Astrocyte of the spinal cord (primary cell): ENCODE measurements at places on chromosomes 2 and 18.
A peak's percentile ranks its signal among the peaks of the same experiment; 100 is the strongest.

GRCh38 chr18:42742969-42743368 is 372.5 kb downstream of the RIT2 start:
- no peak for DNase-seq

DNA sequence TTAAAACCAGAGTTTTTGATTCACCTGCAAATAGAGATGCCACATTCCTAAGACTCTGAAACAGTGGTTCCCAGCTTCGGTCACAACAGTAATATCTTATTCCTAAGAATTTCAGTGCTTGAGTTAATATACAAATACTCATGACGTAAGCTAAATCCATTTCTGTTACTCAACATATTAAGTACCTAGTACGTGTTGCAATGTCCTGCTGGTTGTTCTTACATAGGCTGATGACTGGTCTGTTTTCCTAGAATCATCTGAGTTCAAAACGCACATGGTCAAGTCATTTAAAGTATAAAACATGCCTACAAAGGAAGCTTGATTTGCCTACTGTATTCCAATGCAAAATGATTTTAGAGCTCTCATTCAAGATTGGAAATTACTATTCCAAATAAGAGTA is 7.2 kb downstream of the NCL start:
- no peak for DNase-seq

DNA sequence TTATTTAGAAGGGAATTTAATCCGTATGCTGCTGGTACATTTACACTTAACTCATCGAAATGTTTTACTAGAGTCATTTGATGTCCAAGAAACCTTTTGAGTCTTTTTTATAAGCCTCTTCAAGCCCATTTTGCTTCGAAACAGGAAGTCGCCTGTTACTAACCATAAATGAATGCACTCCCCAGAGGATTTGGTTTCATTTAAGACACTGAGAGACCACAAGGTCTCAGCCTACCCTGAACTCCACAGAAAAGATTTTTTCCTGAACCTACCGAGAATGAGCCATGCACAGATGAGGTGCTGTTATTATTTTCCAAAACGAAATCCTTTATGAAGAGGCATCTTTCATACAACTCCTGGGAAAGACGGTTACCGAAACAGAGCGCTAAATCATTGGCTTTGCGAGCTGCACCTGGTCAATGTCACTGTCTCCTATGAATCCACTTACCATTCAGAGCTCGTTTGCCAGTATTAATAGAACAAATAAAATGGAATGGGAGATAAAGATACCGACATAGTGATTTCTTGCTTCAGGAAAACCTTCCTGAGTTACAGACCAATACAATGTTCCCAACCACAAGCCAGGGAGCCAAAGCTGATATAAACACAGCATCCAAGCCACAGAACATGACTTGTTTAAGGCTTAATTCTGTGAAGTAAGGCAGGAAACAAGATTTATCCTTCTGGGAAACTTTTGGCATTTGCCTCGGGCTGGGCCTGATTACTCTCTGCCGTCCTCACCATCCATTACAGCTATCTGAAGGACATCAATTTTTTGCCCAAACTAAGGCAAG is 382.1 kb downstream of the OSR1 start:
- peak; percentile 91 for DNase-seq

DNA sequence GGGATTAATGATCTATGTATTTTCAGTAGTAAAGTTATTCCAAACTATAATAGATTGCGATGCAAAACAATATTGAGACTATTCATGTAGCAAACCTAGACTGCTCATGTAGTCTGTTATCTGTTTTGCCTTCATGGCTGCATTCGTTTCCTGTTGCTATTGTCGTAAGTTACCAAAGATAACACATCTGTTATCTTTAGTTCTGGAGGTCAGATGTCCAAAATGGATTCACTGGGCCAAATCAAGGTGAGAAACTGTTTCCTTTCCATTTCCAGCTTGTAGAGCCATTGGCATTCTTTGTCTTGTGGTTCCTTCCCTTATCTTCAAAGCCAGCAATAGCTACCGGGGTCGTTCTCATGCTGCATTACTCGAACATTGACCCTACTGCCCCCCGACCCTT is 20.9 kb downstream of the ITGAV start:
- DNase-seq = no peak

DNA sequence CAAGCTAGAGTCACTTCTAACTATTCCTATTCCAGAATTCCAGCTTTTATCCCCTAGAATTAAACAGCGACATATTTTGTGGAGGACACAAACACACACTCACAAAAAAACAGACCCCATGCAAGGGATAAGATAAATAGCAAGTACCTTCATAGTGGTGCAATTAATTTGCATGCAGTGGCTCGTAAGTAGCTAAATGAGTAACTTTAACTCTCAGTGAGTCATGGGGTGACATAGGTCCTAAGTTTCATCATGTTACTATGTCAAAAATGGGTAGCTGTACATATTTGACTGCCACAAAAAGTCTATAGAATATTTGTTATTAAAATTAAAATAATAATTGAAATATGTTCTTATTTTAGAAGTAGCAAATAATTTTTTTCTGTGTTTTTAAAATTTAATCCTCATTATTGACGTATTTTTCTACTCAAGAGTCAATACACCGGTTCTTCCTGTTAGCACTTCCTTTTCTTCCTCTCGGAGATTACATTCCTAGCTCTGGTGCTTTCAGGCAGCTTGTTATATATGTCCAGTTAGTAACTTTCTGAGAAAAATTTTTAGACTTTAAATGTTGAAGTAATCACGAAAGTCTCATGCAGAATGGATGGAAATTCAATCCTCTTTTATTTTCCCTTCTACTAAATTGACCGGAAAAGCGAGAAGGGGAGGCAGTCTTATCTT is 247.0 kb downstream of the KCNH7 start:
- no peak for DNase-seq

DNA sequence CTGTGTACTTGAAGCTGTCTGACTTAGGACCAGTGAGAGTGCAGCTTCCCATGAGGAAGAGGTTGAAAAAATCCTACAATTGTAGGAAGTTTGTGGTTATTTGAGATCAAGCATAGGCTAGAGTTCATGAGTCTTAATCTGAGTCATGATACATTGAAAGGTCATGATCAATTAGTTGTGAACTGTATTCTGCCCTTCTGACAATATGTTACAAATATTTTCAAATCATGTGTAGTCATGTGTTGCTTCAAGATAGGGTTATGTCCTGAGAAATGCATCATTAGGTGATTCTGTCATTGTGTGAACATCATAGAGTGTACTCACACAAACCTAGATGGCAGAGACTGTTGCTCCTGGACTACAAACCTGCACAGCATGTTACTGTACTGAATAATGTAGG is 68.4 kb upstream of the MFF start:
- no peak for DNase-seq

- DNase-seq = no peak
Observed at GRCh38 chr18:64562651-64563050, 413.8 kb upstream of the LINC00305 start.

DNA sequence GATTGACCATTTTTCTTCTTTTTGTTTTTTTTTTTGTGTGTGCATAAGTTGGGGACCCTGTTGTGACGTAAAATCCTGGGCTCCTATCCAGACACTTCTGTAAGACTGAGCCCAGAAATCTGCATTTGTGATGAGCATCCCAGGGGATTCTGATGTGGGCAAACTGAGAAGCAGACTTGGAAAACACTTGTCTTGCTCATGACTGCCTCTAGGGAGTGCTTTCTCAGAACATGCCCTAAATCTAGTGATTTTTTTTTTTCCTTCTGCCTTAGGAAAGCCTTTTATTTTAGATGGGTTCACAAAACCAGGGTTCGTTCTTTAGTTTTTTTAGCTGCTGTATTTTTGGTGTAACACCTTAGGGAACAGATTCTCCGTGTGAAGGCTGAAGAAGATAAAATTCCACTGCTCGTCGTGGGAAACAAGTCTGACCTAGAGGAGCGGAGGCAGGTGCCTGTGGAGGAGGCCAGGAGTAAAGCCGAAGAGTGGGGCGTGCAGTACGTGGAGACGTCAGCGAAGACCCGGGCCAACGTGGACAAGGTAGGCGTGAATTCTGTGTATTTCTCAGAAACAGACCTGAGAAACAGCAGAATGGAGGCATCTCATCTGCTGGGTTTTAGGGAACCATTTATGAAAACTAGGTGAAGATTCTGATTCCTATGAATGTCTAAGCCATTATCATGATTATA is 36.7 kb downstream of the RALB start:
- DNase-seq = no peak

DNA sequence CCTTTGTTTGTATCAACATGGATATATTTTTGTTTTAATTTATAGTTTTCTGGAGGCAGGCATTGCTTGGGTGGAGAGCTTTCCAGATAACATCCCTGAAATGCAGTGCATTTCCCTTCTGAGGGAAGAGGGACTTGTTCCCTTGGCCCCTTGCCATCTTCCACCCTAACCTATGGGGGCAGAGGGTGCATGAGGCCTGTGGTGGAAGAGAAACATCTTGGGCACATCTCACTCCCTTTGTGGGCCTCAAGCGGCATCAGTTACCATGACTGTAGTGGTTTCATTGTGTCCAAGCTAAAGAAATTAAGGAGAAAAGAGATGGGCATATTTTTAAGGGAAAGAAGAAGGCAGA is 5.3 kb upstream of the RPL37A start:
- no peak for DNase-seq

DNA sequence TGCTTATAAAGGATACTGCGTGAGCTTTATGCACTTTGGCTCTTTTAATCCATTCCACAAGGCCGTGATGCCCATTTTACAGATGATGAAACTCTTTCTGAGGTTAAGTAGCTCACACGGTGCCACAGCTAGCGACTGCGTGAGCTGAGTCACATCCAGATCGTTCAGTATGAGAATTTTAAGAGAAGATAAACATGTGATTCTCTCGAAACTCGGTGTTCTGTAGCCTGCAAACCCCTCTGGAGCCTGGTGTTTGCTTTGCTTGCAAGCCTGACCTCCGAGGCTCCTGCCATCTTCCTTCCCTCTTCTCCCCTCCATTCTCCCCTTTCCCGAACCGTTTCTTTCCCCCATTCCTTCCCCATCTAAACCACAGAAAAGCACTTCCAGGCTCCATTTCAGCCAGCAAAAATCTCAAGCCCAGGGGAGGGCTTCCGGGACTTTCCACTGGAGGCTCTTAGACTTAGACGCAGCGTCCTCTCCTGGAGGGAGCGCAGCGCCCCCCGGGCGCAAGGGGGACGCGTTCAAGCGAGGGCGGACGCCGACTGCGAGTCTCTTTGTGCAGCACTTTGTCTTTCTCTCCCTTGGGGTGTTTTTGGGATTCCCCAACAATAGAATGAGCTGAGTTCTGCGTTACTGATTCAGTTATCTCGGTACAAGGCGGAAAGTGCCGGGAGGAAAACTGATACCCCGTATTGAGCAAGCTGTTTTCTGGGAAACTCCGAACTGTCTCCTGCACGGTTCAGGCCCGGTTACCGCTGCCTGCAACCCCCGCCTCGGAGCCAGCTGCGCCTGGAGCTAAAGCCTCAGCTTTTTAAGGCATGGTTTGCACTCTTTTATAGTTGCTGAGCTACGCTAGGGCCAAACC is 38.0 kb downstream of the CYP1B1 start:
- peak; percentile 68 for DNase-seq

DNA sequence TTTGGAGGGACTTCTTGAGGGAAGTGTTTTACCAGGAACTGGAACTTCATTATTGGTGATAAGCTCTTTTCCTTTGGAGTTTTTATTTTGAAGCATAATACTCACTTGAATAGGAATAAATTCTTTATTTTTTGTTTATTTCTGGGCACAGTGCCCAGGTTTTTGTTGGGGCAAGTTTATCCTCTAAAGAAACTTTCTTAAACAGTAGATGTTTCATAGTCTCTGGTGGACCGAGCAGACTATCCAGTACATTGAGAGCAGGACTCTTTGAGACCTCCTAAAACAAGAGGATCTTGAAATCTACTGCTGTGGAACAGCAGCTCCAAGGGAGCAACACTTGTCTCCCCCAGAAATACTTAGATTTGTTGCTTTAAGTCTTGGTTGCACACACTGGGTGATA is 109.4 kb downstream of the PARD3B start:
- no peak for DNase-seq

DNA sequence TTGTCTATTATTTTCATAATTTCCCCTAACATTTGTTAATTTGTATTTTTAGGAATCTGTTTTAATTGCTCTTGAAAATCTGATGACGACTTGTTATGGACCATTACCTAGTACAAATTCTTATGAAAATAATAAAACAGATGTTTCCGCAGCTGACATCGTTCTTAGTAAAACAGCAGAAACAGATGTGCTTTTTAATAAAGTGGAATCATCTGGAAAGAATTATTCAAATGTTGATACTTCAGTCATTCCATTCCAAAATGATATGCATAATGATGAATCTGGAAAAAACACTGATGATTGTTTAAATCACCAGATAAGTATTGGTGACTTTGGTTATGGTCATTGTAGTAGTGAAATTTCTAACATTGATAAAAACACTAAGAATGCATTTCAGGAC is 69.9 kb downstream of the PMS1 start:
- no peak for DNase-seq

DNA sequence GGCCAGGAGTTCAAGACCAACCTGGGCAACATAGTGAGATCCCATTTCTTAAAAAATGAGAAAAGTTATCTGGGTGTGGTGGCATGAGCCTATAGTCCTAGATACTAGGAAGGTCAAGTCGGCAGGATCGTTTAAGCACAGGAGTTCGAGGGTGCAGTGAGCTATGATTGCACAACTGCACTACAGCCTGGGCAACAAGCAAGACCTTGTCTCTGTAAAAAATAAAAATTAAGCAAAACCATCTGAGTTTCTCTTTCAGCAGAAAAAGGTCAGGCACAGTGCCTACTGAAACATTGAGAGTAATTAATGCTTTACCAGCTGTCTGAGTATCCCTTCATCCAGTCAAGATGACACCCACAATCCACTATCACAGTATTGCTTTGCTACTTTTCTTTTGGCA is 258.3 kb downstream of the MBD5 start:
- no peak for DNase-seq

DNA sequence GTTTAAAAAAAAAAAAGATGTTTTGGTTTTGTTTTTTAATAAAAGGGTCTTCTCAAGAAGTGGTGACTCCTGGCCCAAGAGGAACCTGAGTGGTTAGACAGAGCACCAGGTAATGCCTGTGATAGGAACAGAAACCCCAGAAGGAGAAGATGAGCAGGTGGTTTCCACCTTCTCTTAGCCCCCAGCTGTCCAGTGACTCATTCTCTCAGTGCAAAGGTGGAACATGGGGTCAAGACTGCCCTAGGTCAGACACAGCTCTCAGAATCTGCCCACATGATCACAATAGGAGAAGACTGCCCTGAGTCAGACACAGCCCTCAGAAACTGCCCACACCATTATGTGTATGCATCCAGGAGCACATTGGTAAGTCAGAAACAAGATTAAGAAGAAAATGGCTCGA is 61.8 kb downstream of the TBC1D8 start:
- no peak for DNase-seq

GRCh38 chr2:39431592-39432316 is 5.3 kb downstream of the MAP4K3 start:
- DNase-seq = no peak

GRCh38 chr2:230865766-230866755 is 1.3 kb downstream of the ITM2C start:
- DNase-seq = peak; percentile 22

GRCh38 chr2:88329815-88330603 is 122.5 kb downstream of the FOXI3 start:
- peak; percentile 3 for DNase-seq

GRCh38 chr18:59057969-59058368 is 81.7 kb upstream of the SEC11C start:
- DNase-seq = peak; percentile 69

GRCh38 chr2:165720511-165720910 is 73.5 kb downstream of the GALNT3 start:
- DNase-seq = peak; percentile 93
